ENCODE measurements at places on chromosomes 6 and 20.

DNA sequence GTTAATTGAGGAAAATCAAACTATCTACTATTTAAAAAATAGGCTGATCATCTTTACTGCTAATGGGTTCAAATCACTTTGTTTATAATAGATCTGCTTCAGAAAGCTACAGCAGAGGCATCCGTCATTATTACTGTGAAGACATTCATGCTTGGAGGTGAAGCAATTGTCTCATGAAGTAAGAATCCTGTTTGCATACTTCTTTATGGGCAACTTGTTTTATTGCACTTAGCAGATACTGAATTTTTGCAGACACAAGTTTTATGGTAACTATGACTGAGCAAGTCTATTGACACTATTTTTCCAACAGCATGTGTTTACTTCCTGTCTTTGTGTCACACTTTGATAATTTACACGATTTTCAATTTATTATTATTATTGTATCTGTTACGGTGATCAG is 573.9 kb downstream of the RFPL4B start:
- DNase-seq, result no peak

DNA sequence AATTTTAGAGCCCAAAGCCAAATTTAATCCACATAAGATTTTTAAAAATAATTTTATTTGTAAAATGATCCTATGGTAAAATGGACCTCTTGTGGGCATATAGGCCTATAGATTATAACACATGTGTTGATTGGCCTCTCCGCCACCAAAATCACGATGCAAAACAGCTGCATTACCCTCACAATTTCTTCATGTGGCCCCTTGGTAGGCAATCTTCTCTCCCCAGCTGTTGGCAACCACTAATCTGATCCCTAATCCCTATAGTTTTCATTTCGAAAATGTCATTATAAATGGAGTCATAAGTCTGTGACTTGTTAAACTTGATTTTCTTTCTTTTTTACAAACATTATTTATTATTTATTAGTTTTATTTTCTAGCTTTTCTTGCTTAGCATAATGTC is 263.9 kb upstream of the SULF2 start:
- DNase-seq, result no peak

DNA sequence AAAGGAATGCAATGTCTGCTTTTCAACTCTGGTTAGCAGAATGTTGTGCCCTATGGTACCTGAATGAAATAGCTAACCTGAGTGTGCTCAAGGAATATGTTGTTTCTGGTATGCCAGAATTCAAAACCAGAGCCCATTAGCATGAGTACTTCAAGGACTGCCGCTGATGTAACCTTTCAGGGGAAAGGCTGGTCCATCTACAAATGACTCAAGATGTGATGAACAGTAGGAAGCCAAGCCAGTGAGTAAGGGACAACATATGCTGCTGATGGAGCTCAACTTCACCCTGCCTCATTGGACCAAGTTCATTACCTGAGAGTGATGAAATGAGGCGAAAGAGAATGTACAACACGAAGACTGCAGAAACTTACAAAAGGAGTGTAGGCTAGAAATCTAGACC is 95.7 kb upstream of the BMP2 start:
- DNase-seq, result no peak

- no peak for DNase-seq
These were observed 130.0 kb upstream of the GGTLC1 start for GRCh38 chr20:24118441-24119175.

DNA sequence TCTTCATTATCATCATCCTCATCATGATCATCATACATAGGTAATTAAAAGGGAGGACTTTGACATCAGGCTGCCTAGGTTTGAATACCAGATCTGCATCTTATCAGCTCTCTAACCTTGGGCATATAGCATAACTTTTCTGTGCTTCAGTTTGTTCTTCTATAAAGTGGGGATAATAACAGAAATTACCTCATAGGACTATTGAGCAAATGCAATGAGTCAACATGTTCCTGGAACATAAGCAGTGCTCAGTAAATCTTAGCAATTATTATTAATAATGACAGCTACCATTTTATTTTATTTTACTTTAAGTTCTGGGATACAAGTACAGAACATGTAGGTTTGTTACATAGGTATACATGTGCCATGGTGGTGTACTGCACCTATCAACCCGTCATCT is 7.2 kb downstream of the C20orf202 start:
- peak; percentile 29 for DNase-seq

DNA sequence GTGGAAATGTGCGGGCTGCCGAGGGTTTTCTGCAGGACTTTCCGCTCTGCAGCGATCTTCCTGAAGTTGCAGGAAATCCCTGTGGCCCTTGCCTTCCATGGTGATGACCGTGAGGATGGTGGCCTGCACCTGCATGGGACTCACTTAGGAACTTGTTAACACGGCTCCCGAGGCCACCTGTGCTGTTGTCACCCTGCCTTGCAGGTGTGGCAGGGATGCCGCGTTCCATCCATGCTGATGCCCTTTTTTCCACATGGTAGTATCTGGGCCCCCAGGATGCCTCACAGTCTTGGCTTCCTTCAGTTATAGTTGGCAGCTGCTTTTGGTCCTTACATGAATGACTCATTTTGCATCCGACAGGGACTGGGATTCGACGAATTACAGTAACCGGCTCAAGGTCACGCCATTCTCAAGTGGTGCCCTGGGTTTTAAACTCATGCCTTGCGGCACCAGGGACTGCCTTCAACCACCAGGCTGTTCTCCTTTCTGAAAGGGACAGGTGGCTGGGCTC is 37.2 kb downstream of the SYNJ2 start:
- DNase-seq, result peak; percentile 47

- peak; percentile 63 for DNase-seq
These were observed 27.2 kb upstream of the POU5F1 start for GRCh38 chr6:31197559-31198305.

- DNase-seq, result no peak
These were observed 40.4 kb upstream of the MC3R start for GRCh38 chr20:56208121-56208520.

GRCh38 chr20:43068482-43068881 is 121.2 kb downstream of the PTPRT start:
- DNase-seq, result no peak

DNA sequence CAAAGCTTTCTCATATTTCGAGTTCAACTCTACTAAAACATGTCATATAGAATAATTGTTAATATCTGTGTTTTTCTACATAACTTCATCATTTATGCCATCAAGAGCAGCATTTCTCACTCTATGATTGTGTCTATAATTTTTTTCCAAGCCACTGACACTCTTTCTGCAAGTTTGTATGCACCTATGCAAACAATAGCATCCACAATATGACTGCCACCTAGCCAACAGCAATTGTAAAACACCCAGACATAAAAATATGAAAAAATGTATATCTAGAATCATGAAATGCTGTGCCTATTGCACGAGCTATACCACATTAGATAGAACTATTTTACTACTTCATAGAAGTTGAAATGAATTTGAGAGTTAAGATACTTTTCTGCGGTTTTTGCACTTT is 286.5 kb upstream of the MARCKS start:
- peak; percentile 36 for DNase-seq

- DNase-seq, result peak; percentile 81
These were observed 92.0 kb downstream of the ATXN1 start for GRCh38 chr6:16669227-16669626.

DNA sequence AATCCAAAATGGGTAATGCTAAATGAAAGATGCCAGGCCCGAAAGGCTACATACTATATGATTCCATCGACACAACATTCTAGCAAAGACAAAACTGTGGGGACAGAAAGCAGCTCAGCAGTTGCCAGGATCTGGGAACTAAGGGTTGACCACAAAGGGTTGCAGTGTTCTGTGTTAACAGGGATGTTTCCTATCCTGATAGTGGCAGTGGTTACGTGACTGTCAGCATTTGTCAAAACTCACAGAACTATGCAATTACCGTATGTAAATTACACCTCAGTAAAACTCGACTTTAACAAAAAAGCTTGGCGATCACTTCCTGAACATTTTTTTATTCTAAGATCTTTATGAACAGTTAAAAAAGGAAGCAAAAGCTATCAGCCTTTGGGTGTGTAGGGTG is 83.9 kb downstream of the BANF2 start:
- DNase-seq, result no peak

GRCh38 chr6:21061892-21062291 is 527.6 kb downstream of the CDKAL1 start:
- DNase-seq, result no peak

- DNase-seq, result no peak
These were observed 14.0 kb upstream of the SRSF3 start for GRCh38 chr6:36580184-36580526.

DNA sequence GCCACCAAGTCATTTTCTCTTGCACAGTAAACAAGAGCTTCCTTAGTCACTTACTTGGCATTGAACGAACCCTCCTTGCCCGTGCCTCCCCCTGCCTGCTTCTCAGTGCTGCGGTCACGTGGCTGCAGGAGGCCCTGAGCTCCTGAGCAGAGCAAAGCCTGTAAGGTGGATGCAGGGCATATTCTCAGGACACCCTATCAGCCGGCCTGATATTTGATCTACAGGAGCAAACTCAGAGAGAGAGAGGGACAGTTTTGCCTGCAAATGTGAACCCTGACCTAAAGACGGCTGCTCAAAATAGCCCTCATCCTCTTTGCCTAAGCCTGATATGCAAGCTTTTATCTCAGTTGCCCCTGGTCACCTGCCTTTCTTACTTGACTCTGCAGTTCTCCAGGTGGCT is 93.0 kb upstream of the POPDC3 start:
- peak; percentile 36 for DNase-seq
